ENCODE measurements at places on chromosomes 3 and 15. TPM values are rescaled to one million over a fixed set of nuclear protein-coding genes. Genes with fewer than 3 reads are reported as not detected.

Gene ALDH1A3
- 9.9 TPM for total RNA-seq

Gene NDUFAF3
- 129 TPM for total RNA-seq

Gene NFKBIZ
- 19.1 TPM for total RNA-seq

Gene FBN1
- total RNA-seq = 1,478 TPM

GRCh38 chr15:69088300-69088965 lies 72.0 kb upstream of the GLCE start:
- no peak for DNase-seq

DNA sequence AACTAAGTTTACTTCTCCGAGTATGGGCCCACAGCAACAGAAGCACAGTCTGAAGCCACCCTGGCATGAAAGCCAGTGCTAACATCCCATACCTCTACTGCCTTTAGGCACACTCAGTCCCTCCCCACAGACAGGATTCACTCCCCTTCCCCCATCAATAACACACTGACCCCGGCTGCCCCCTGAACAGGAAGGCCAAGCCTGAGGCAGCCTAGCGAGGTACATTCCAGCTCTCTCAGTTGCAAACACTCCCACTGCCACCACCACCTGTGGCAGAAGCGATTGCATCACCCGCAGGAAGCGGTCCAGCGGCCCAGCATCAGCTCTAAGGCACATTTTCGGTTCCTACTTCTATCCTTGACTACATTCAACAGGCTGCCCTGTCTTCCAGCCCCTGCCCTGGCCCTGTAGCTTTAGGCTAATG lies 7.0 kb upstream of the BMF start:
- DNase-seq = no peak

- no peak for DNase-seq
Observed at GRCh38 chr3:69695443-69695842, 43.8 kb upstream of the MITF start.

- peak; percentile 67 for DNase-seq
Observed at GRCh38 chr3:54967731-54968161, 39.9 kb upstream of the LRTM1 start.

DNA sequence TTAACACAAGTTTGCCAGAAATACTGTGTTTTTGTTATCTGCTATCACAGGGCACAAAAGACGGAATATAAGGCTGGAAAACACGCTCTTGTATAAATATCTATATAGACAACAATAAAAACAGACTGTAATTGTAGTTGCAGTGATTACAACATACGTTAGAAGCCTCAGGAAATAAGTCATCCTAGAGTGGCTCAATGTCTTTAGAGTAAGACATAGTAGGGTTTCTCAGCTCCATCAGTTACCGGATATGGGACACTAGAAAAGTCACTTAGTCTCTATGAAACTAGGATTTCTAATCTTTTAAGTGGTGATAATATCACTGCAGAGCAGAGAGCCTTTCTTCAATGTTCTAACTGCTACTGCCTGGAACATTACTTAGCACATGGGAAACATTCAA lies 208.8 kb downstream of the STAG1 start:
- peak; percentile 54 for DNase-seq

GRCh38 chr3:127560051-127560787 lies 30.3 kb downstream of the TPRA1 start:
- no peak for DNase-seq

- no peak for DNase-seq
Observed at GRCh38 chr3:127385540-127385870, 97.7 kb upstream of the PRR20G start.

GRCh38 chr15:41856716-41857115 lies 18.1 kb downstream of the PLA2G4B start:
- no peak for DNase-seq

DNA sequence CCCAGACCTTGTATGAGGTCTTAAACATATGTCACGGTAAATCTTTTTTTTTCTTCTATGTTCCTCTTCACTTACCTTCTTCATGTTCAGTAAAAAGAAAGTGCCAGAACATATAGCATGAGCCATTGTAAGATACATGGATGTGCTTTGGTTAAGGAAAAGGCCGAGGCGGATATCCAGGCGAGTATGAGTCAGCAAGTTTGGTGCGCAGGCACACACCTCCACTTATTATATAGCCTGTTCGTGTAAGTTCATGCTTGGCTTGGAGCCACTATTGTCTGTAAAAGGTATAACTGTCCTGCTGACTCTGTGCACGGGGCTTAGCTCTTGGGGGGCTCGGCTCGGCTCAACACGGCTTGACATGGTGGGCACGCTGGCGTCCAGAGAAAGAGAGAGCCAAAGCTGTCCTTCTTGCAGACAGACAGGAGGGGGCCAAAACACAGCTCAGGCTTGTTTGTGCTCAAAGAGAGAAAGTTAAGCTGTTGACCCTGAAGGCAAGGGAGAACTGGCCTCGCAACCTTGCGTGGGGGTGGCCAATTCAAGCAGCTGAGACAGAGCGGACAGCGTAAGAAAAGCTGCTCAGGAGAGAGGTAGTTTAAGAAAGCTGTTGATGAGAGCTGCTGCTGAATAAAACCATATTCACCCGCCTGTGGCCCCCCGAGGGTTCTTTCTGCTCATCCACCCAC lies 251.2 kb downstream of the SLC9A9 start:
- no peak for DNase-seq

GRCh38 chr3:125150525-125151441 lies 61.8 kb downstream of the SLC12A8 start:
- DNase-seq = peak; percentile 40

Measured in GM23248 (cell line).